ENCODE measurements at places on chromosomes 5 and 9. TPM values are rescaled to one million over a fixed set of nuclear protein-coding genes. Genes with fewer than 3 reads are reported as not detected.
A peak's percentile ranks its signal among the peaks of the same experiment; 100 is the strongest.

Gene SHB
- total RNA-seq: 31.1 TPM

DNA sequence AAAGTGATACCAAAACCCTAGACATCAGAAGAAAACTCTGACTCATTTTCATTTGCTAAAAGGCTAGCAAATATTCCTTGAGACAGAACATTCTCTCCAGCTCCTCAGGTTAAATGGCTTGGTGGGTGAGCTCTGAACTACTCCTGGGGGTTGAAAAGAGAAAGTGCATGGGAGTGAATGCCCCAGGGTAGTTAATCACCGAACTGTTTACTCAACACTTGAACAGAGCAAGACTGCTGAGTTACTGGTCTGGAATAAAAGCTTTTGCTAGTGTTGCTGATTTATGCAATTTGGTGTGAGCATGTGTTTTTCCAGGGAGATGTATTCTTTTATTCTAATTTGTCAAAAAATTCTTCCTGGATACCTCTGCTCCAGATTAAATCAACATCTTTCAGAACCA is 88.3 kb upstream of the PRDM9 start:
- DNase-seq: no peak

Gene NSD1
- 50.1 TPM for total RNA-seq

Gene EGFL7
- total RNA-seq: 77.6 TPM

- no peak for DNase-seq
Observed at GRCh38 chr9:89723469-89724100, 118.8 kb downstream of the GADD45G start.

GRCh38 chr5:54603372-54603771 is 85.8 kb downstream of the SNX18 start:
- no peak for DNase-seq

DNA sequence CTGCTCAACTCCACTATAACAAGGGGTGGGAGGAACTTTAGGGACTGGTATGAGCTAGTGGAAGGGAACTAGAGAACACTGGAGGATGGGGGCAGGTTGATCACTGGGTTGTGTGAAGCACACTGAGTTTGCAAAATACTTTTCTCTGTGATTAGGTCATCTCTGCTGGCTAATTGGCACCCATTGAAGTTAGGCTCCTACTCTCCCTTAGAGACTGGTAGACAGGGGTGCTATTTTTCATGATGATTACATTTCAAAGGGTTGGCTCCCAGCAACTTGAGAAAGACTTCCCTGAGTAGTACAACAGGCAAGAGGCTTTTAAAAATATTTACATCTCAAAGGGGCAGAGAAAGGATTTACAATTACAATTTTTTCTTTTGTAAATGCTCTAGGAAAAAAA is 50.4 kb upstream of the MTAP start:
- no peak for DNase-seq

GRCh38 chr9:32728181-32728580 is 55.2 kb upstream of the TMEM215 start:
- no peak for DNase-seq

- peak; percentile 67 for DNase-seq
Observed at GRCh38 chr9:75891277-75891741, 836 bp downstream of the PCSK5 start.

DNA sequence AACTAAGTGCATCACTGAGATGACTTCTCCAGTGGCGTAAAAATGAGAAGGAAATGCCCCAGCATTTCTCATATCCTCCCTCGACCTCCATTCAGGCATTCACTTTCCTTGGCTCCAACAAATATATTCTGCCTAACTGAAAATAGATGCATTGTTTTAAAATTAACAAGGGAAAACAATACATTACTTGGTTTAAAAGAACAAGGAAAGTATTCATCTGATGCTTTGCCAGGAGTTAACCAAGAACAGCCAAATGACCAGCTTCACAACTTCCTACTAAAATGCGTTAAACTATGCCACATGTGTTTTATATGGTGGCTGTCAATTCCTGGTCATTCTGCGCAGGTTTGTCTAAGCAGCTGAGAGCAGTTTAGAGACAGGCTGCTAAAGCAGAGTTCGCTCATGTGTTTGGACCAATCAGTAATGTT is 121.4 kb downstream of the GNAQ start:
- no peak for DNase-seq

GRCh38 chr5:150082889-150083288 is 3.5 kb downstream of the CSF1R start:
- peak; percentile 10 for DNase-seq

GRCh38 chr9:105413525-105413924 is 34.3 kb upstream of the FSD1L start:
- DNase-seq: no peak

GRCh38 chr5:103428923-103429322 is 133.7 kb downstream of the NUDT12 start:
- no peak for DNase-seq

DNA sequence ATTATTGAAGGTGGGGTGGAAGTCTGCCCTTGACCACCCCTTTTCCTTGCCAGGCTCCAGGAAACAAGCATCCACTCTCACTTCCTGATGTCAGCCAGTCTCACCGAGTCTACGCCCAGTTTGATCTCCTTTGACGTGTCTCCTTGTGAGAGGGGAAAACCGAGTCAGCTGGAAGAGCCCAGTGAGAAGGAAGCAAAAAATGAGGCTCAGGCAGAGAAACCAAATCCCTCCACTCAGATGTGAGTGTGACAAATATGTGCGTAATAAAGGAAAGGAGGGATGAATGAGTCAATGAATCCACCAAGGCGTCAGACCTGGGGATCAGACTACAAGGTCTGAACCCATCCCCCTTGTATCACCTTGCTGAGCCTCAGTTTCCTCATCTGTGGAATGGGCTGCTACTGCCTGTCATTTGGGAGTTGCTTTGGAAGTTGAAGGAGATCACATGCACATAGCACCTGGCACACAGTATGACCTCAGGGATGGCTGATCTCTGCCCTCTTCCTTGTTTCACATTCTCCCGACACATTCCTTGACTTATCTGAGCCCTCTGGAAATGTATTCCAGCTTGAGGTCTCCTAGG is 61.3 kb upstream of the XPA start:
- no peak for DNase-seq

- no peak for DNase-seq
Observed at GRCh38 chr9:105131981-105132380, 112.5 kb upstream of the SLC44A1 start.

DNA sequence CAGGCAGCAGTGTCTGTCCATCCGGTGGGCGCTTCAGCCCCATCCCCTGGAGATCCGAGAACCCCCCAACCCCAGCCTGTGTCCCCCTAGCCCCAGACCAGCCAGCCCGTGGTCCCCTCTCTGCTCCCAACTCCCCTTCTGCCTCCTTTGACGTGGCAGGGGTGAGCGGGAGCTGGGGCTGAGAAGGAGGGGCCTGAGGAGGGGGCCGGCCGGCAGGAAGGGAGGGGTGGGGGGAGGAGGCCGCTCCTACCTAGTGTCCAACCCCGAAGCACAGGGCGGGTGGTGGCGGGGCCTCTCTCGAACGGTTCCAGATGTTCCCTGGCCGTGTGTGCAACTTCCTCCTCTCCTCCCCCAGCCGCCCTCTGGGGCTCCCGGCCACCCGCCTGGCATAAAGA is 31.0 kb downstream of the GOLGA2 start:
- peak; percentile 27 for DNase-seq

GRCh38 chr5:1897386-1897785 is 14.7 kb upstream of the IRX4 start:
- DNase-seq: no peak

DNA sequence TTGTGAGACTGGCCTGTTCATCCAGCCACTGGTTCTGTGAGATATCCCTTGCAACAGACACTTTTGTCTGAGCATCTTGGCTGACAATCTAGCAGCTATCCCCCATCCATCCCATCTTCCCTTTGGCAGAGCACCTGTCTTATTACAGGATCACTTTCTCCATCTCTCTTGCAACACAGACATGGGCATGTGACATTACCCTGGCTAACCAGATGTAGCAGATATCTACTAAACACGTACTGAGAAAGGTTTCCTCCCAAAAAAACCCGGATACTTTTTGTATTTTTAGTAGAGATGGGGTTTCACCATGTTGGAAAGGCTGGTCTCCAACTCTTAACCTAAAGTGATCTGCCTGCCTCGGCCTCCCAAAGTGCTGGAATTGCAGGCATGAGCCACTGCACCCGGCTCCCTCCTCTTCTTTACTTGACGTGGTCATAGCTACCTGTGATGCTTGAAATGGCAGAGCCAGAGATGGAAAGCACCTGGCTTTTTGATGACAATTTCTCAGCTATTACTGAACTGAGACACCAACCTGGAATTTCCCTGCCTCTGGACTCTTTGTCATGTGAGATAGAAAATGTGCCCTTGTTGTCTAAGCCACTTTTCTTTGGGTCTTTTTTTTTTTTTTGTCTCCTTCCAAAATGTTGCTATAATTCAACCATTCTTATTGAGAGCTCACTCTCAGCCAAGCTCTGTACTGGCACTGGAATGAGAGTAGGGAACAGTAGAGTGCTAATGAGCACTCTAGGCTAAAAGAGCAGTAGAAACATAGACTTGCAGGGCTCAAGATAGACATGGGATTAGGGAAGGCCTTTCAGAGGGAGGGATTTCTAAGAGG is 32.6 kb downstream of the FNBP1 start:
- peak; percentile 38 for DNase-seq

GRCh38 chr9:99020786-99021436 is 77.2 kb downstream of the COL15A1 start:
- no peak for DNase-seq

Gene C5orf34
- 1.9 TPM for total RNA-seq

Gene PCDHGC4
- total RNA-seq: 11.3 TPM

GRCh38 chr9:16811987-16812685 is 58.3 kb downstream of the BNC2 start:
- no peak for DNase-seq

- DNase-seq: no peak
Observed at GRCh38 chr5:117888688-117889087, 1099.7 kb downstream of the DTWD2 start.

Gene PCDHB13
- total RNA-seq: 0.13 TPM

Gene FAM170A
- not detected for total RNA-seq

Gene NDUFA8
- total RNA-seq: 38.9 TPM

Gene CDC25C
- 0.94 TPM for total RNA-seq

- no peak for DNase-seq
Observed at GRCh38 chr5:7412409-7412808, 16.5 kb downstream of the ADCY2 start.

Data from Peyer's patch (tissue), 4 donors.